Activated effector memory CD4-positive, alpha-beta T cell treated with Interleukin-2 at 50 U/mL for 16 hours (primary cell): ENCODE measurements at places on chromosomes 3 and 15.

DNA sequence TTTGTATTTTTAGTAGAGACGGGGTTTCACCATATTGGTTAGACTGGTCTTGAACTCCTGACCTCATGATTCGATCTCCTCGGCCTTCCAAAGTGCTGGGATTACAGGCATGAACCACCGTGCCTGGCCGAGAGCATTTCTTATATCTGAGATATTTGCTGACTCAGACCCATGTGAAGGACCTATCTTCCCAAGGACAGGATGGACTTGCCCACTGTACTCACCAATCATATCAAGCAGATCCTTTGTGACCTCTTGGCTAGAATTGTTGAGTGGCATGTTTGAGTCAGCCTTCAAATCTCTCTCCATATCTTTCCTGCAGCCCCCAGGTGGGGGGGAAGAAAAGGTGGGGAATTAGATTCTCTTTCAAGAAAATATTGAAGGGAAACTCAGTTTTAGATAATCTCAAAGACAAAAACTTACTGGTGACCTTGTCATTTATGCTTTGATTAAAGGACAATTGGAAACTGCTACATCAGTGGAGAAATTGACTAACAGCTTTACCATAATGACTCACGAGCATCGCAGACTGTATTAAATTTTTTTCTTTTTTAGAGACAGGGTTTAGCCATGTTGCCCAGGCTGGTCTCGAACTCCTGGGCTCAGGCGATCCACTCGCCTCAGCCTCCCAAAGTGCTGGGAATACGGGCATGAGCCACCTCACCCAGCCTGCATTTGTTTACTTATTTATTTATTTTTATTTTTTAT, 3.1 kb downstream of the C3orf62 start:
- no peak for DNase-seq

DNA sequence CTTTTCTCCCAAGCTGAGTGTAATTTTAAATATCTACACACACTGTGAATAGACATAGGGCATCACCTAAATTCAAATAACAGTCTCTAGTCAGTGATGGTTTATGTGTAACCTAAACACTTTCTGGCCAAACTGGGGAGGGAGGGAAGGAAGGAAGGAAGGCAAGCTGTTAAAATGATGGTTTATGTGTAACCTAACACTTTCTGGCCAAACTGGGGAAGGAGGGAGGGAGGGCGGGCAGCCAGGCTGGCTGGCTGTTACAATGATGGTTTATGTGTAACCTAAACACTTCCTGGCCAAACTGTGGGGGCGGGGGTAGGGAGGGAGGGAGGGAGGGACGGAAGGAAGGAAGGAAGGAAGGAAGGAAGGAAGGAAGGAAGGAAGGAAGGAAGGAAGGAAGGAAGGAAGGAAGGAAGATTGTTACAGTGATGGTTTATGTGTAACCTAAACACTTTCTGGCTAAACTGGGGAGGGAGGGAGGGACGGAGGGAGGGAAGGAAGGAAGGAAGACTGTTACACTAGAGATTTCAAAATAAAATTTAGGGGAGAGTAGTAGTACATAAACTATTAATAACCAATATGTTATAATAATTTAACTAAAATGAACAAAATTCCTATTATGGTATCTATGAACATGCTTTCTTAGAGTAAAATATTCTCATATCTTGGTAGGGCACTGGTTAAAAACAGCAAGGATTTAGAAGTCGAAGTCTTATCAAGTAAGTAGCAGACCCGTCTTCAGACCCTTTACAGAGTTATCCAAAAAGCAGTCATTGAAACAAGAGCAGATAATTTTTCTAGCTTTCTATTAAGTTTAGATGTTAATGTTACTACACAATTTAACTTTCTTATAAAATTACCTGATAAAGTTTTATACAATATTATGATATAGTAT, 148.1 kb downstream of the LMLN start:
- DNase-seq = no peak

DNA sequence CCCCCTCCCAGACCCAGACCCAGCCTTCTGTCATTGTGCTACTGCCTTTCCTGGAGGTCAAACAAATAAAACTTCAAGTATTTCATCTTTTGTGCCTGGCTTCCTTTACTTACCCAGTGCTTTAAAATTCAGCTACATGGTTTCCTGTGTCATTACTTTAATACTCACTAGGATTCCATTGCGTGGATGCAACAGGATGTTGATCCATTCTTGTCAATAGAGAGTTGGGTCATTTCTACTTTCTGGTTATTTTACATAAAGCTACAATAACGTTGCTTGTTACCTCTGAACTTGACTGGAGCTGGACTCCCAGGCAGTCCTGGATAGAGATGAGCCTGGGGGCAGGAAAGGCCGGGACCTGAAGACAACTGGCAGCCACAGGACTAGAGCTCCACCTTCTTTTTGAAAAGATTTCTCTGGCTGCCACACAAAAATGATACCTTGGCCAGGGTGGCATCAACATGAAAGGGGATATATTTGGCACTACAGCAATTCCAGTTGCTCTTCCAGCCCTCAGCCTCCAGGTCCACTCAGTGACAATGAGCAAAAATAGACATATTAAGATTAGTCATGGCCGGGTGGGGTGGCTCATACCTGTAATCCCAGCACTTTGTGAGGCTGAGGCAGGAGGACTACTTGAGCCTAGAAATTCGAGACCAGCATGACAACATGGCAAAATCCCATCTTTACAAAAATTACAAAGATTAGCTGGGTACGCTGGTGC, 23.3 kb upstream of the HEG1 start:
- no peak for DNase-seq

DNA sequence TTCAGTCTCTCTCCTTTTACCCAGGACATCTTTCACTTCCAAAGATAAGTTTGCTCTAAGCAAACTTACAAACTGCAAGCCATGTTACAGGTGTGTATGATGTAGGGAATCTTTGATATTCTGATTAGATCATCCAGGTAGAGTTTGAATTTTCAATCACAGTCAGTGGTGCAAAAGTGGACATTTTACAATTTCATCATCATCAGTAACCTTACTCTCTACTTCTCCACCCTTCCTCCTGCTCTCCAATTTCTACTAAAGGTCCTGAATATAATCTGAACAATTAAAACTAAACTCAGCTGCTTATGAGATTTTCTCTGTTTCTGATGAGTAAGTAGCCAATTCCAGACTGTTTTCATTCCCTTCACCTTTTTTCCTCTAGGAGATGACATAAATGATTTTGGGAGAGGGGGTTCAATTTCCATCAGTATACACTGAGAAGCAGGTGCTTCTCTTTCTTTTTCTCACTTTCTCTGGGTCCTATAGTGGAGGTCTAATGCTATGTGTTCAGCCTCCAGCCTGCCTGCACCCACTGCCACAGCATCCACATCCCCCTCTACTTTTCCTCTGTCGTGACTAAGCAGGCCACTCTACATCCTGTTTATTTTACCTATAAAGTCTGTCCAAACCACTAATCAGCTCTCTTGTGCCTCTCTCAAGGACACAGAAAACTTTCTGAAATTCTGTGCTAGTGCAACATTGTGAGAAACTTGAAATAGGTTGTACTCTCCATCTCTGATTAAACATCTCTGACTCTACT, 27.6 kb downstream of the SUCNR1 start:
- no peak for DNase-seq

- no peak for DNase-seq
Measured at GRCh38 chr3:155807823-155808222, 1.7 kb upstream of the C3orf33 start.

- no peak for DNase-seq
Measured at GRCh38 chr15:49178497-49178896, 8.4 kb downstream of the GALK2 start.

- no peak for DNase-seq
Measured at GRCh38 chr3:146159037-146159436, 1.9 kb downstream of the PLOD2 start.

DNA sequence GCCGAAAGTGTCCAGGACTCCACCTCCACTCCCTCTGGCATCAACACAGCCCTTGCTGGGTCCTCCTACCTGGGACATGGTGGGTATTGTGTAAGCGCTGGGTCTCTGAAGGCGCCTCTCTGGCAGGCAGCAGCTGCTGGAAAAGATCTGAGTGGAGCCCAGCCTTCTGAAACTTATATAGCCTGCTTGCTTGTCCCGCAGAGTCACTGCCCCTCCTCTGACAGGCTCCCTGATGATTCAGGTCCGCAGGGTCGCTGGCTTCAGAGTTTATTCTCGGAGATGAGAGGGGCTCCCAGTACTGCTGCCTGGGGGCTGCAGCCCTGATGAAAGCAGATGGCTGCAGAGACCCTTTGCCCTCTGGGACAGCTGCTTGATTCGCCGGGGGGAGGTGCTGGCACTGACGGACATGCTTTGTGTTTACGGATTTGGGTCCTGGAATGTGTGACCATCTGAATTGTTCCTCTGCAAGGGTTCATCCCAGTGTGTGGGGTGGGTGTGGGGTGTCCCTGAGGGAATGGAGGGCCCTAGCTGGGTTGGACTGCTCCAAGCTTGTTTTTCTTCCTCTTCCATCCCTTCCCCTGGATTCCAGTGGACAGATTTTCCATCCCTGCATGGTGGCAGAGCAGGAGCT, at the start of gene MUSTN1:
Gene MUSTN1, minus strand, starts transcription at position 149 of the 631 bp plus-strand sequence. Its CDS starts 71 bp downstream, at position 78.
- DNase-seq = no peak

- DNase-seq = no peak
Measured at GRCh38 chr15:69704229-69704628, 251.6 kb downstream of the RPLP1 start.

GRCh38 chr3:128197855-128198254, 44.6 kb downstream of the EEFSEC start:
- DNase-seq = no peak

DNA sequence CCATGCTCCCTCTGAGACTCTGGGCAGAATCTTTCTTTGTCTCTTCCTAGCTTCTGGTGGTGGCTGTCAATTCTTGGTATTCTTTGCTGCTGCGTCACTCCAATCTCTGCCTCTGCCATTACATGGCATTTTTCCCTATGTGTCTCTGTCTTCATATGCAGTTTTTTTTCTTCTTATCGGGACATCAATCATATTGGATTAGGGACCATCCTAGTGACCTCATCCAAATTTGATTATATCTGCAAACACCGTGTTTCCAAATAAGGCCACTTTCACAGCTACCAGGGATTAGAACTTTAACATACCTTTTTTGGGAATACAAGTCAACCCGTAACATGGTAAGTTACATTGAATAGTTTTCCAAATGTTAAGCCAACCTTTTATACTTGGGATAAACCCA, 358.2 kb upstream of the FRG2C start:
- no peak for DNase-seq

- no peak for DNase-seq
Measured at GRCh38 chr3:164883171-164883570, 195.1 kb downstream of the SI start.

DNA sequence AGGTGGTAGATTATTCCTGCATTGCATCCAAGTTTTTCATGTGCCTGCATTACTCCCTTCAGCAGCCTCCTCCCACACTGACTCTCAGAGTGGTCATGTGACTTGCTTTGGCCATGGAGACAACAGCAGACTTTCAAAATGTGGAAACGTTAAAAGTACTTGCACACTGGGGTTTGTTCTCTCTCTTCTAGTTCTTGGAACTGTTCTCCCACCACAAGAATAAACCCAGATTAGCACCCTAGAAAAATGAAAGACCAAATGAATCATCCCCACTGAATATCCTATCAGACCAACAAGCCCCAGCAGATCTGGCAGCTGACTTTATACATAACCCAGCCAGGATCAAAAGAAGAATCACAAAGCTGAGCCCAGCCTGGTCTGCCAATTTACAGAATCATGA, 398.5 kb downstream of the VPS13C start:
- DNase-seq = no peak

- DNase-seq = no peak
Measured at GRCh38 chr15:98570119-98570518, 78.2 kb upstream of the IGF1R start.

- DNase-seq = no peak
Measured at GRCh38 chr3:120419797-120420196, 31.0 kb downstream of the FSTL1 start.

GRCh38 chr3:16865335-16865734, 19.4 kb upstream of the PLCL2 start:
- no peak for DNase-seq

DNA sequence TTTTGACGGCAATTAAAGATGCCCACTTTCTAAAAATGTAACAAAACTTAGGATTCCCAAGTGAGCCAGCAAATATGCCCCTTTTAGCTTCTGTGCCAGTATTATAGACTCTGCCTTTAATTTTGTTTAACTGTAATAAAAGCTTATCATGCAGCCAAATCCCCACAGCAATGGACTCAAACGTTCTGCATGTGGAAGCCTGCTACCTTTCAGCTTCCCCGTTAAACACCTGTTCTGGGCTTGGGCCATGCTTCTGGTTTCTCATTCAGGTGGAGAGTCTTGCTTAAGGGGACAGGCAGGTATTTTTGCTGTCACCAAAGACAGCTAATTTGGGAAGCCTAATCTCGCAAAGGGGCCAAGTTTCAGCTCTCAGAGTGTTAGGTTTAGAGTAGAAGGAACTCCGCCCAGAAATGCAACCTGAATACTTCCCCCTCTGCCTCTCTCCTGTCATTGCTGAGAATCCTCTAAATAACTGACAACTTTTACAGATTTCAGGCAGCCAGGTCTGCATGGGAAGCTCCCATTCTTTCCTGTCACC, 399.4 kb upstream of the ATP11B start:
- DNase-seq = no peak

- no peak for DNase-seq
Measured at GRCh38 chr15:98738689-98739401, 90.5 kb downstream of the IGF1R start.

DNA sequence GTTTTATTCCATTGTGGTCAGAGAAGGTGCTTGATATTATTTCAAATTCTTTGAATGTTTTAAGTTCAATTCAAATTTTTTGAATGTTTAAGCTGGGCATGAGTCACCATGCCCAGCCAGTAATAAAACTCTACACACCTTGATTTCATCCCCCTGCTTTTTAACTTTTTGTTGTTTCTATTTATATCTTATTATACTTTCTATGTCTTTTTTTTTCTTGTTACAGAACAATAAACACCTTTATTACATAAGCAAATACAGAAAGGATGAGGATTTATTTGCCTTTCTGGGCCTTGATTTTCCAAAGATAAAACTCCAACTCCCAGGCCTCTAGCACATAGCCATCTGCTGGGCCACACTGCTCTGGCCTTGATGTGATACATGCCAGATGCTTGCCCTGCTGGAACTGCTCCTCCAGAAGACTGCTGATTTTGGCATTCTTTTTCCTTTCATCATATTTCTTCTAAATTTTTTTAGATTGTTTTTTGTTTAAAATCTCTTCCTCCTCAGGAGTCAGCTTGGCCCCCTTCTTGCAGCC, 14.0 kb downstream of the DNAH12 start:
- DNase-seq = no peak

DNA sequence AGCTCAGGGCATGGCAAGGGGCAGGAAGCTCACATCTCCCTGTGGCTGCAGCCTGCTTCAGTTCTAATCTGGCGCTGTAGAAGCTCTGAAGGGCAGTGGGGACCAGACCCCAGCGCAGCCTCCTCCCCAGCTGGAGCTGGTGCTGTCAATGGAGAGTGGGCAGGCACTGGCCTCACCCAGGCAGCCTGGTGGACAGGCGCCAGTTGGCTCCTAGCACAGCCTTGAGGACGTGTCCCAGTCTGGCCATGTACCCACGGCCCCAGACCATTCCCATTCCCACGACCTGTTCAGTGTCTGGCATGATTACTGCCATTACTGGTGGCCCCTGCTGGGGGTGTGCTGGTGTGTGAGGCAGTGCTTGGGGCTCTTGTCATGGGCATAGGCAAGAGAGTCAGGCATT, 16.3 kb downstream of the TYRO3 start:
- DNase-seq = no peak

GRCh38 chr3:11480663-11481298, 162.9 kb downstream of the VGLL4 start:
- no peak for DNase-seq

- DNase-seq = no peak
Measured at GRCh38 chr3:138457863-138458735, 23.7 kb downstream of the ESYT3 start.
